ENCODE measurements at places on chromosomes 2 and 18. TPM values are rescaled to one million over a fixed set of nuclear protein-coding genes. Genes with fewer than 3 reads are reported as not detected.

DNA sequence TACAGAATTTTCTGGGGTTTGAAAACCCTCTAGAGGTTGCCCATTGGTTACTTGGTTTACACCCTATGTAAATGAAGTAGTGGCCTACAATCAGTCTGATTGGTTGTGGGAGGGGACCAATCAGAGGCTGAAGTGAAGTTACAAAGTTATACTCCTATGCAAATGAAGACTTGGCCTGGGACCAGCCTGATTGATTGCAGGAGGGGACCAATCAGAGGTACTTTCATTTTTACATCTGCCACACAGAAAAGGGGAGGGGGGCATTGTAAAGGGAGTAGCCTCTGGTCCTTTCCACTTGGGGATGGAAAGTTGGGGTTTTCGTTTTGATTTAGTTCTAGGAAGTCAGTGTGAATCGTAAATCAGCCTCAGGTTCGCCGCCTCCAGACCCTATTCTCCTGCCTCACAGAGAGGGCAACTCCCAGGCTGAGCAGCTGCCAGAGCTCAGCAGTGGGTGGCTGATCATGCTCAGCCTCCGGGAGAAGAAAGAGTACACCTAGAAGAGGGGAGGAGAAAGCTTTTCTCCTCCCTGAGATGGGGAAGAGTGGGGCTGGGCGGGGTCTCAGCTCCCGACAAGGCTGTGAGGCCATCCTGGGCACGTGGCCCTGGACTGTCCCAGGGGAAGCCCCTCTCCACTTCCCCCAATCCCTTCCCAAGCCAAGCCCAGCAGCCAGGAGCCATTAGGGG lies 372.5 kb downstream of the GALR1 start:
- no peak for DNase-seq

DNA sequence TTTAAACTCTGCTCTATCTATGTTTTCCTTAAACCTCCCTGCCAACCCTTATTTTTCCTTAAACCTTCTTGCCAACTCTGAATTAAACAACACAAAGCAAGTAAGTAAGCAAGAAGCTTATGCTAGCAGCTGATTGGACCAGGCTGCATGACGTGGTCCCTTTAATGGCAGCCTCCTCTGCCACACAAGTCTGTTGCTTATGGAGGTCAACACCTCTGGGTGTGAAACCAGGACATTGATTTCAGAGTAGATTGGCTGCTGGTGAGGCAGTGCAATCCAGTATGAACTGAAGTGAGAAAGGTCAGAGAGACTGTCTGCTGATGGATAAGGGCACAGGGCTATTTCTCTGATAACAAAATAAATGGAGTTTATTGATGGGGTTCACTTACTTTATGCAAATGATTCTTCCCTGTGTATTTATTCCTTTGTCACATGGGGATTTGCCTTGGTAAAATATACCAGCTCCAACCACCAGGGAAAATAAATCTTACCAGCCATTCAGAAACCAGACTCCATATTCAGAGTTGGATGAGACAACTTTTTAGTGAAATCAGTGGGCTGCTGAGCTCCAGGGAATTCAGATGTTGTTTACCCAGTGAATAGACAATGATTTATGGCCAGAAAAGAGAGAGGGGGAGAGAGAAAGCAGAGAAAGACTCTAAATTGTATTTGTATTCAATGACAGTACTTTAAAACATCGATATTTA lies 112.2 kb upstream of the NCKAP5 start:
- DNase-seq = no peak

DNA sequence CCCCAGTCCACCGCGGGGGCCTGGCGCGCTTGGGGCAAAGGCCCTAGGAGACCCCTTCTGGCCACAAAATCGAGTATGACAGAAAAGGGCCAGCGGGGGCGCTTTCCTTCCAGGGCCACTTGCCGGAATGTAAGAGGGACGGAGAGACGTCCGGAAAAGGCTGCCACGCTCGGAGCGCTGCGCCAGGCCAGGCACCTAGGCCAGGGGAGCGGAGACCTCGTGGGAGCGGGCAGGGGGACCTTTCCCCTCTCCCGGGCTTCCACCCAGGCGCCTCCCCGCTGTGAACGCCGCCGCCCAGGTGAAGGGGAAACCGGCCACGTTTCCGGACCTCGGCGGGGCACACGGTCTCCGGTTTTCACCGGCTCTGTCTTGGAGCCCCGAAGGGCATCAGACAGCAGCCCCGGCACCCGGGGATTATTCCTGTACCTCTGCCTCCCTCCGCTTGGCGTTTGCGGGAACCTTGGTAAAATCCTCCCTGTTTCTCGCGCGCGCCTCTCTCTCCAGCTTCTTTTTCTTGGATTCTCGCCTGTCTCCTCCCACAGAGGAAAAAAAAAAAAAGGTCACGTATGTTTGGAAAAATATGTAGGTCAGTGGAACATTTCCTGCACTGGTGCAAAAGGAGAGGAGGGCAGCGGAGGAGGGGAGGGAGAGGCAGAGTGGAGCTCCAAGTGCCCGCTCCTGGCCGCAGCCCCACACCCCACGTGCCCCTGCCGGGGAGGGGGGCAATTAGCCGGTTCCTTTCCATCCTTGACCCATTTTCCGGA lies 1.2 kb upstream of the NPAS2 start:
- DNase-seq = peak; percentile 71

GRCh38 chr2:161141033-161141432 lies 19.2 kb upstream of the TANK start:
- DNase-seq = no peak

- no peak for DNase-seq
These were observed 14.6 kb downstream of the STRADB start for GRCh38 chr2:201466050-201466675.

DNA sequence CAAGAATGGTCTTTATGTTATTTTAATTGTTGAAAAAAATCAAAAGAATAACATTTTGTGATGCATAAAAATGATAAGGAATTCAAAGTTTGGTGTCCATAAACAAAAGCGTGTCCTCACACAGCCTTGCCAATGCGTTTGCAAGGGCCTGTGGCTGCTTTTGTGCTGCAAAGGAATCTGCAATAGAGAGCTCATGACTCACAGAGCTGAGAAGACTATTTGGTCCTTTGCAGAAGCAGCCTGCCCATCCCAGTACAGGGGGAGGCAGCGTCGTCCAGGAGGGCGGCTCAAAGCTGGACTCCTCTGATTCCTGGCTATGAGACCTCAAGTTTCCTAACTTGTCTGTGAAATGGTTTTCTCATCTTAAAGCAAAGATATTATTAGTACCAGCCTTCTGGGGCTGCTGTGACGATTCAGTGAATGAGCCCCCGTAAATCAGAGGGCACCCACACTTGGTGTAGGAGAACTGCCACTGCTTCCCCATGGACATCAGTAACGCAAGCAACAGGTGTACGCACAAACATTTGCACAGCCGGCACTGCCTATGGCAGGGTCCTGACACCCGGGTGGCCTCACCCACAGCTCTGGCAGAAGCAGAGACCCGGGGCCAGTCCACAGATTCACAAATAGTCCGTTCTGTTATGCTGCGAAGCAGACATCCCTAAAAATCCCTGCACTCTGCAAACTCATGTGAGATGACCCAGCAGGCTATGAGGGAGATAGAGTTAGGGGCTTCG lies 70.6 kb upstream of the ASAP2 start:
- no peak for DNase-seq

- DNase-seq = no peak
These were observed 305.2 kb downstream of the ETAA1 start for GRCh38 chr2:67702284-67702683.

GRCh38 chr18:78454221-78454620 lies 525.4 kb upstream of the SALL3 start:
- DNase-seq = no peak

DNA sequence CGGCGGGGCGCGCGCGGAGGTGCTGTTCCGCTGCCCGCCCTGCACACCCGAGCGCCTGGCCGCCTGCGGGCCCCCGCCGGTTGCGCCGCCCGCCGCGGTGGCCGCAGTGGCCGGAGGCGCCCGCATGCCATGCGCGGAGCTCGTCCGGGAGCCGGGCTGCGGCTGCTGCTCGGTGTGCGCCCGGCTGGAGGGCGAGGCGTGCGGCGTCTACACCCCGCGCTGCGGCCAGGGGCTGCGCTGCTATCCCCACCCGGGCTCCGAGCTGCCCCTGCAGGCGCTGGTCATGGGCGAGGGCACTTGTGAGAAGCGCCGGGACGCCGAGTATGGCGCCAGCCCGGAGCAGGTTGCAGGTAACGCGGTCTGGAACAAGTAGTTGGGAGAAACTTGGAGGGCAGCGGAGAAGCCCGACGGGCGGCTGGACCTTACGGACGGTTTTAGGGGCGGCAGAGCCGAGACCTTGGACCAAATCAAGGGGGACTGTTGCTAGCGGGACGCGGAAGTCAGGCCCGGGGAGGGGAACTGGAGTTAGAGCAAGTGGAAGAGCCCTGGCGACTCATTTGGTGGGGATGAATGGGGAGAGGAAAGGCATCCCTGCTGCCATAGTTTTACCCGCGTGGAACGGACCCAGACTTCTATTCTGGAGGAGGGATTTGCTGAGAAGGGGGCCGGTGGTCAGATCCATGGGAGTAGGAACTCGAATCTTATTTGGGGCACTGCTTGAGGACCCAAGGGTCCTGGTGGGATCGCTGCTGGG lies 573 bp downstream of the IGFBP2 start:
- no peak for DNase-seq

Gene CYP26B1
- 3.2 TPM for total RNA-seq

Gene TTC32
- 6.3 TPM for total RNA-seq

Gene CLEC4F
- not detected for total RNA-seq

Gene POTEC
- total RNA-seq = not detected
